Stimulated activated CD4-positive, alpha-beta T cell treated with anti-CD3 and anti-CD28 coated beads, Interleukin-1b, Interleukin-23, amount 100 ng/mL, for 4 hours (primary cell): ENCODE measurements at places on chromosomes 12 and 14.

DNA sequence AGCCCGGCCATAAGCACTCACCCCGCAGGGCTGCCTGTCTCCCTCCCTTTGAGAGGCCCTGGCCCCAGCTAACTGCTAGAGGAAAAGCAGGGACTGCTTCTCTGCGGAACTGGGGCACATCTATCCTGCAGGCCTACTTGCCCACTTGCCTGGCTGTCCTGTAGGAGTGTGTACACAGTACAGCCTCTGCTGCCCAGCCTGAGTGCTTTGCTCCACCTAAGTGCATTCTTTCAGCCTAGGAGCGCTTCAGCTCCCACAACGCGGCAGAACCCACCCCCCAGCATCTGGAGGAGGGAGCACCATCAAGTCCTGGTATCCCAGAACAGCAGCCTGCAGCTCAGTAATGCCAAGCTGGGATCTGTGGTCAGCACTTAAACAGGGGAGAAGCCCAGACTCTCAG lies 79.9 kb upstream of the CD163 start:
- DNase-seq = no peak

GRCh38 chr14:101838476-101838875 lies 77.0 kb downstream of the PPP2R5C start:
- DNase-seq = no peak

DNA sequence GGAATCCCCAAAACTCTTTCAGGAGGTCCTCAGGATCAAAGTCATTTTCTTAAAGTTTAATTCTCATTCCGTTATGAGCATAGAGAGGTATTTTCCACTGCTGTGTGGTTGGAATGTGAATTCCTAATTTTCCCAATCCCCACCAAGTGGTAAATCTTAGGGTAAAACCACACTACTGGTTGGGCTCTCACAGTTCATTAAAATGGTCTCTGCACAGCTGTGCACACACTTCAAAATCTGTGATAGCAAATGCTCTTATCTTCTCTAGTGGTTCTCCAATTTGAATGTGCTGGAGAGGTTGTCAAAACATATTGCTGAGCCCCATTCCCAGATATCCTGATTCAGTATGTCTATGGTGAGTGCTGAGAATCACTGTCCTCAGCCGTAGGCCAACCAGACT lies 189.1 kb downstream of the BMP4 start:
- DNase-seq = no peak

- no peak for DNase-seq
Observed at GRCh38 chr12:82537436-82537835, 149.3 kb upstream of the TMTC2 start.

DNA sequence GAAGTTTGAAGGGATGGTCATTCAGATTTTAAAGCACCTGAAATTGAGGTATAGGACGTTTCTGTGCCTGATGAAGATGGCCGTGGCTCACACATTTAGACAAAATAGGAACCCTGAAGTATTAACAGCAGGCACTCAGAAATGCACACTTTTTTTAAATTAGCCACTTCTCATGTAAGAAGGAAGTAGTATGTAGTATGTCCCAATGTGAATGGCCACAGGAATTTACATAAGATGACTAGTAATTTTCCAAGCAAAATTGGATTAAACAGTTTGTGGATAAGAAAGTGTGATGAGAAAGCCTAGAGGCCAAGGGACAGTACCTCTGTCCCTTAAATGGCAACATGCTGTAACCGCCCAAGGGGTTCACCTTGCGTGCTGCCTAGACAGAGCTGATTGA lies 1.8 kb upstream of the MIS18BP1 start:
- no peak for DNase-seq

DNA sequence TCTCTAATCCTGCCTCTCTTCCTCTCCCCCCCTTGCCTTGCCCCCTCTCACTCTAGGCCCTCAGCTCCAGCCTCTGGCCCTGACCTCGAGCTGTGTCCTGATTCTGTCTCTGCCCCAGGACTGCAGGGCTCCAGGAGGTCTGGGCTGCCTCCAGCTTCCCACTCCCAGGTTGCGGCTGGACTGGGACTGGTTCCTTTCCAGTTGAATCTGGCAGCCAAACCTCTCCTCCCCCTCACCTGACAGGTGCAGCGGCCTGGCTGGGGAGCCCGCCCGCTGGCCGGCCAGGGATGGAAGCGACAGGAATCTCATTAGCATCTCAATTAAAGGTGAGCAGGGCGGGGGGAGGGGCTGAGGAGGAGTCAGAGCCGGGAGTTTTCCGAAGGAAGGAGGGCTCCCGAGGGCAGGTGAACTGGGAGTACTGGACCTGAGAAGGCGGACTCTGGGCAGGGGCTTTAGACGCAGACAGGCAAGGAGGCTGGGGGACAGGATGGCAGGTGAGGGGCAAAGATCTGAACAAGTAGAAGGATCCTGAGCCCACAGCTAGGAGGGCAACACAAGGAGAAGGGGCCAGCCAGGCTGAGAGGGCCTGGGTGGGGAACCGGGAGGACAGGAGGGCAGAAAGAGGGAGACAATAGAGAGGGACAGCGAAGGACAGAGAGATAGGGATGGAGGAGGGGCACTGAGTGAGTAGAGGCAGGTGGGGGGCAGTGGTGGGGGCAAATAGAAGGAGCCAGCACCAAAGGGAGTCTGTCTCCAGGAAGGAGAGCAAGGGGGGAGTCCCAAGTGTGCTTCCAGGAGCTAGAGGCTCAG lies at the start of gene SCNN1A:
SCNN1A (minus strand) TSS at position 295 of the 810 bp plus-strand sequence. CDS start 780 bp downstream, outside the sequence.
- no peak for DNase-seq

DNA sequence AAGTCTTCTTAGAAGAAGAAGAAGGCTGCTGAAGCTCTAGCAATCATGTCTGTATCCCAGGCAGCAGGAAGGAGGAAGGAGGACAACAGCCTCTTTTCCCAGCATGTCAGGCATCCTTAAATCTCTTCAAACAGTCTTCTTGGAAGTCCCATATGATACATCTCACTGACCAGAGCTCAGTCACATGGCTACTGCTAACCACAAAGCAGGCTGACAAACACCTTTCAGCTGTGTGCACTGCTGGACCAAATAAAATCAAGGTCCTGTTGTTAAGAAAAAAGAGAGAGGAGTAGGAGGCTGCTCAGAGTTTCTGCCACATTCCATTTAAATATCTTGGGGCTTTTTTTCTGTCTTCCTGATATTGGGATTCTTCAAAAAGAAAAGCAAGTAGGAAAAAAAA lies 203.4 kb upstream of the PELI2 start:
- DNase-seq = no peak

- no peak for DNase-seq
Observed at GRCh38 chr14:23141706-23142444, 22.8 kb upstream of the CEBPE start.

- DNase-seq = no peak
Observed at GRCh38 chr12:87820524-87821202, 208.5 kb downstream of the C12orf50 start.

GRCh38 chr12:46803517-46803916 lies 22.3 kb downstream of the SLC38A4 start:
- no peak for DNase-seq

GRCh38 chr14:99687284-99688209 lies 3.4 kb downstream of the CYP46A1 start:
- DNase-seq = peak; percentile 25

DNA sequence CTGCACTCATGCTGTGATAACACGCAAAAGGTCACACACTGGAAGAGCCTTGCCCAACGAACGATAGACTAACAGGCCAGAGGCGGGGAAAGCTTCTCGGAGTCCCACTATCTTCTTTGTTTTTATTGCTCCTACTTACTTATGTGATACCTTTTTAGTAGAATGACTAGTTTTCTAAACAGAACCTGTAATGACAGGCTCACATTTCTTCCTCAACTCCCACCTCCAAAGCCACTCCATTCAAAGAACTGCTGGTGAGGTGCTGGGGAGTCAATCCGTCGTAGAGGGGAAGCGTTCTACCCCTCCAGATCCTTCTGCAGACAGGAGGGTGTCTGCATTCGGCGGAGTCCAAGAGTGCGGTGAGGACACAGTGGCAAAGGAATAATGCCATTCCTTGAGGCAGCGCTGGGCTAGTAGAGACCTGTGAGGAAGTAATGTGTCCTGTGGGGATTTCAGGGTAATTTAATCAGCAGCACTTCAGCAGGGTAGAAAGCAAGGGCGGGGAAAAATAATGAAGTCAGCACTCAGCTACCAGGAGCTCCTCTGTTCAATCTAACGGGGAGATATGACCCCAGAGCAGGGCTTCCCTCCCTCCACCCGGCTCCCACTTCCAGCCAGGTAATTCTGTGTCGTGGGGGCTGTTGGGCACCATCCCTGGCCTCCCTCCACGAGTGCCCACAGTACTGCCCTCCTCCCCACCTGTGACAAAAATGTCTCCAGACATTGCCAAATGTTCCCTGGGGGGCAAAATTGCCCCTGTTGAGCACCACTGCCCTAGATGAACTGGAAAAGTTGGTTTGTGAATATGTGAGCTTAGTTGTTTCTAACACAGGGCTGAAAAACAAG lies 25.2 kb downstream of the SPRING1 start:
- DNase-seq = no peak

- DNase-seq = no peak
Observed at GRCh38 chr14:63240221-63240620, 36.0 kb downstream of the RHOJ start.

DNA sequence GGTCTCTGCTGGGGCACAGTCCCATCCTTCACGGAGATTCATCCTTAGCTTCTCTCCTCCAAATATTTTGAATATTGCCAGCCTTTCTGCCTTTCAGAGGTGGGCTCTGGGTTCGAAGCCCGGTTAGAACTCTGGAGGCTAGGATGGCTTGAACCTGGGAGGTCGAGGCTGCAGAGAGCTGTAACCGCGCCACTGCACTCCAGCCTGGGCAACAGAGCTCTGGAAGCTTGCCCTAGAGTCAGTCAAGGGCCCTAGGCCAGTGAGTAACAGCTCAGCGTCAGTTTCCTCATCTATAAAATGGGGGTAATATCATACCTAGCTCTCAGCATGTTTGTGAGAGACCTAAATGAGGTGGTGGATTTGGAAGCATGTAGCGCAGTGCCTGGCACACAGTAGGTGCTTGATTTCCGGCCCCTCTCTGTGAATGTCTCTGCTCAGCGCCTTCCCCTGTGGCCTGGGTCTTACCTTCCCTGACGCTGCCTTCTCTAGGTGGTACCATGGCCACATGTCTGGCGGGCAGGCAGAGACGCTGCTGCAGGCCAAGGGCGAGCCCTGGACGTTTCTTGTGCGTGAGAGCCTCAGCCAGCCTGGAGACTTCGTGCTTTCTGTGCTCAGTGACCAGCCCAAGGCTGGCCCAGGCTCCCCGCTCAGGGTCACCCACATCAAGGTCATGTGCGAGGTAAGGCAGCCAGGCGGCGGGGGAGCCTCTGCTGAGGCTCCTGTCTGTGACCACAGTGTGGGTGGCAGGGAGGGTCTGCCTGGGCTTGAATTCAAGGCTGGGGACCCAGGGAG lies 3.4 kb downstream of the PTPN6 start:
- no peak for DNase-seq

GRCh38 chr14:95520346-95520745 lies 3.9 kb upstream of the SYNE3 start:
- DNase-seq = no peak

DNA sequence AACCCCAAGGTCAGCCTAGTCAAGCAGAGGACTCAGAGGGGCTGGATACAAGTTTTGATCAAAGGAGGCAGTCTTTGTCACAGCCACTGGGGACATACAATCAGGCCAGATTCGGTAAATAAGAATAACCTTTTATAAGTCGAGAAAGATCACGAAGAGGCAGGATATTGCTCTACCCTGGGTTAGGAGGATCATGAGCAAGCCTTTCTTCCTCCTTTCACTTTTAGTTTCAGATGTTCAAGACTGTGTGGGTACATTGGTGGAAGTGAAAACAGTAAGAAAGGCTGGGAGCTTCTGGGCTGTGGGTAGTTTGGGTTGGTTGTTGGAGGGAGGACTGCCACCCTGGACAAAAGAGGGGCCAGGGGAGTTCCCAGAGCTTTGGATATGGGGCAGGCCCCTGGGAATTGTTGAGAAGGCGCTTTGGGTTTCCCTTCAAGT lies 127.7 kb downstream of the SNAPC1 start:
- DNase-seq = peak; percentile 1

GRCh38 chr12:44859998-44860689 lies 16.0 kb downstream of the NELL2 start:
- no peak for DNase-seq

DNA sequence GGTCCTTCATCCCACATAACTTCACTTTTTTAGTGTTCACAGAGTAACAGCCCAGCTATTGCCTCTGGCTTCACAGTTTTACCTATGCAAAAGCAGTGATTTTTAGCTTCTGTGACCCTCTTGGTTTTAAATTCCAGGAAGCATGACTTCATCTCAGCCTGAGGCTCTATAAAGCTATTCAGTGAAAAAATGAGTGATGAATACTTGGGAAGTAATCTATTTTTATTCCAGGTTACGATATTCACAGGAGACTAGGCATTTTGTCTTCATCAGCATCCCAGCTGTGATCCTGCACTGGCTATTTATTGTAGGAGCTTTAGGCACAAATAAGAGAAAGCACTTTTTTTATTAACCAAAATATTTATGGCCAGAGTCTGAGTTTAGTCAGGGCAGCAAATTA lies 164.8 kb downstream of the SNAPC1 start:
- no peak for DNase-seq

DNA sequence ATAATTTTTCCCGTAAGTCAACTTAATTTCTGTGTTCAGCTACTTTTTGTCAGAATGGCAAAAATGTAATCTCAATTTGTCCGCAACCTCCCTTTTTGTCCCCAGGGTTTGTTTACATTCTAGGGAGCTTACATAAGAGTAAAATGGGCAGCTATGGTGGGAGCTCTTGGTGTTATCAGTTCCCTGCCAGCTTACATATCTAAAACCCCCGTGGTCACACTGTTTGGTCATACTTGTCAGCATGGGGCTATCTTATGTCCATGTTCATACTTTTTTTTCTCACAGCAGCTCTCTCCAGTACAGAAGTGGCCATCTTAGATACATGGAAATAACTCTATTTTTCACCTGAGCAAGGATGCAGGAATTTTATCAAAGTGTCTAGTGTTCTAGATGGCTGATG lies 16.7 kb downstream of the SLCO1C1 start:
- no peak for DNase-seq

- DNase-seq = peak; percentile 52
Observed at GRCh38 chr14:104689109-104689880, at the start of gene INF2. TSS of gene INF2 (plus strand) at chr14:104689618. CDS start at chr14:104701366, 11,748 bp downstream.

- no peak for DNase-seq
Observed at GRCh38 chr12:77047341-77048109, 17.8 kb downstream of the E2F7 start.

DNA sequence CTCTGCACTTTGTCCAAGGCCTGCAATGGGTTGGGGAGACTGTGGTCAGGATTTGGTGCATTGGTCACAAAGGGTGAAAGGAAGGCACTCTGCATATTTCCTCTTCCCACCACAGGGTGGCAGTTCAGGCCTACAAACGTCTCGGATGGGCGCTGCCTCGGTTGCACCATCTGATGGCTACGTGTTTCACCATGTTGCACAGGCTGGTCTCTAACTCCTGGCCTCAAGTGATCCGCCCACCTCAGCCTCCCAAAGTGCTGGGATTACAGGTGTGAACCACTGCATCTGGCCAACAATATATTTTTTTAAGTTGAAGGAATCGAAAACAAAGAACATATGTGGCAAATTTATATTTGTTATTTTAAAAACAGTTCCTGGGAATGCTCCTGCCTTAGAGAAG lies 35.1 kb downstream of the TMBIM6 start:
- peak; percentile 29 for DNase-seq
